ENCODE measurements at places on chromosomes 2 and 18.
A peak's percentile ranks its signal among the peaks of the same experiment; 100 is the strongest.

GRCh38 chr2:97774425-97774824 lies 61.0 kb downstream of the ZAP70 start:
- peak; percentile 28 for DNase-seq

DNA sequence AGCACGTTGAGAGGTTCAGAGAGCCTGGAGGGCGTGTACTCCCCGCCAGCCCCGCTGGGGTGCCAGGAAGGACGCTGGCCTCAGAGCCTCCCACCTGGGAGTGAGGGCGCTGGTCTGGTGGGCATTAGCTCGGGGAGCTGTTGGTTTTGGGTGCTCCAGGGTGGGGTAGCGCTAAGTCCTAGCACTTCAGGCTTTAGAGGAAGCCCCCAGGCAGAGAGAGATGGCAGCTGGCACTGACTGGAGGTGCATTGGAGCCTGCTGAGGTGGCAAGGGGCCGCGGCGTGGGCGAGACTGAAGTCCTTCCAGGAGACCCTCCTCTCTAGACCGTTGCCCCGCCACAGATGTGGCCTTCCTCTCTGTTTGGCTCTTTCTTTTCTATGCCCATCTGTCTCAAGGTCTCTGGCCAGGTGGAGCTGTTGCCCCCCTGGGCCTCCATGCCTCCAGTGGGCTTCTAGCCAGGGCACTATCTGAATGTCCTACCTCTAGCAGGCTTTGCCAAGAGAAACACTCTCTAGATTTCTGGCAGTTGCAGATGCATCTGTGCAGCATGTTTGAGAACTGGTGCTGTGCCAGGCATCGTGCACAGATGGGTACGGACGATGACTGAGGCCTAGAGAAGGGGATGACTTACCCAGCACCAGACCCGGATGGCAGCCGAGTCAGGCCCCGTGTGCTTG lies 6.6 kb downstream of the CAPN10 start:
- no peak for DNase-seq

DNA sequence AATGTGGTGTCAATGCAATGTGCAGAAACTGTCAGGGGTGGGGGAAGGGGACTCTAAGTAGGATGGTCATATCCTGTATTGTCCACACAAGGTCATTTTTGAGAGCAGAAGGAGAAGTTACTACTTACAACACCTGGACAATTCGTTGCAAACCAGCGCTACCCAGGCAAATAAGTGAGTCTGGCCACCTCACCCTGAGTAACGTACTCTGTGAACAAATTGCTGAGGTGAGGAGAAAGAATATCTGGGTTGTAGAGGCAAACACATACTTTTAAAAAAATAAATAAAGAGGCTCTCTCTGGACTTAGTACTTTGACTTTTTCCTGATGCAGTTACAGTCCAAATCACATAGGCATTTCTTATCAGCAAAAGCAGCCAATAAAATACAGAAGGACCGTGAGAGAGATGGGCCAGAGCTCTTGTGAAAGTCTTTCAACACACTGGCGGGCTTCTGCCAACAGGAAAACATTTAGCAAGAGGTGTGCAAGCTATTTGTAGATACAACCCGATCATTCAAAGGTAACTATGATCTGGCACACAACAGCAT lies 268.2 kb upstream of the ID2 start:
- DNase-seq: no peak

GRCh38 chr18:59446012-59446411 lies 86.9 kb upstream of the LMAN1 start:
- DNase-seq: peak; percentile 17

DNA sequence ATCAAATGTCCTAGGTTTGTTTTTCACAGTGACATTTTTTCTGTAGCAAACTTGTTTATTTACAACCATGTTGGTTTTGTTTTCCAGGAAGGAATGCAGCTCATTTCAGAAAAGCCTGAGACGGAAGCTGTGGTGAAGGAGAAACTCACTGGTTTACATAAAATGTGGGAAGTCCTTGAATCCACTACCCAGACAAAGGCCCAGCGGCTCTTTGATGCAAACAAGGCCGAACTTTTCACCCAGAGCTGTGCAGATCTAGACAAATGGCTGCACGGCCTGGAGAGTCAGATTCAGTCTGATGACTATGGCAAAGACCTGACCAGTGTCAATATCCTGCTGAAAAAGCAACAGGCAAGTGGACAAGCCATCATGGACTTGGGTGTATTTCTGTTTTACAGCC lies 79.2 kb upstream of the EML6 start:
- no peak for DNase-seq

- no peak for DNase-seq
Observed at GRCh38 chr2:238763471-238763995, 84.4 kb upstream of the TWIST2 start.

GRCh38 chr2:113407446-113408099 lies 29.9 kb upstream of the ZNG1B start:
- DNase-seq: peak; percentile 9

DNA sequence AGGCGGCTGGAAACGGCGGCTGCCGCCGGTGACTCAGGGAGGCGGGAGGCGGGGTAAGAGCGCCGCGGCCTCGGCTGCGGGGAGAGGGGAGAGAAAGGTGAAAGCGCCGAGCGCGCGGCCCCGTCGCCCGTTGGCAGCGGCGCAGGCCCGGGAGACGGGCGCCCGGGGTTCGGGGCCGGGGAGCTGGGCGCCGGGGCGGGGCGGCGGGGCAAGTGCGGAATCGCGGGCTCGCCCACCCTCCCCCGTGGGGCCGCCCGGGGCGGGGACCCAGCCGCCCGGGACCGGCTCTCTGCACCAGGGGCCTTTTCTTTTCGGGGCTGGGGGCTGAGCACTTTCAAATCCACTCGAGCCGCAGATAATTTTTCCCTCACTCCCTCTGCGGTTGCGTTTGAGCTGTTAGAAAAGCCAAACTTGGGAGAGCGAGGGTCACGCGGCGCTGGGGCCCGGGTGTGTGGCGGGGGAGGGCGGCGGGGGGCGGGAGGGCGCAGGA lies 266 bp downstream of the KDM3A start:
- no peak for DNase-seq

- no peak for DNase-seq
Observed at GRCh38 chr2:27977731-27978312, 87.3 kb downstream of the BABAM2 start.

- no peak for DNase-seq
Observed at GRCh38 chr2:144990661-144991060, 470.7 kb upstream of the ZEB2 start.

GRCh38 chr2:55141572-55142413 lies 90.3 kb downstream of the CLHC1 start:
- DNase-seq: no peak

- DNase-seq: no peak
Observed at GRCh38 chr2:239951129-239951734, 73.9 kb downstream of the NDUFA10 start.
